ENCODE measurements at places on chromosomes 4 and X. TPM values are rescaled to one million over a fixed set of nuclear protein-coding genes. Genes with fewer than 3 reads are reported as not detected.

Gene VCX2
- not detected for total RNA-seq

Gene ITM2A
- total RNA-seq: 97.7 TPM

Gene ZNF674
- total RNA-seq: 7.3 TPM

Gene CENPVL1
- total RNA-seq: not detected

Gene LDB2
- total RNA-seq: 268 TPM

Gene GRIA2
- 0.13 TPM for total RNA-seq

Gene KLHL15
- total RNA-seq: 5.6 TPM

Gene GLOD5
- total RNA-seq: not detected

Gene GDPD2
- total RNA-seq: 0.13 TPM

Gene AR
- total RNA-seq: 20.2 TPM

Gene CXCR3
- 0.54 TPM for total RNA-seq

Gene HMGN5
- total RNA-seq: 5.1 TPM

Gene BMX
- total RNA-seq: 0.74 TPM

GRCh38 chr4:78581618-78582017 lies 30.0 kb downstream of the ANXA3 start:
- peaks cover 14% of the 10 kb centered on the region for H3K36me3 ChIP-seq
- no peaks in the 10 kb centered on the region for H3K27me3 ChIP-seq
- H3K27ac ChIP-seq: no peak overlapping the region
- no peak for DNase-seq
- H3K4me1 ChIP-seq: peaks cover 2% of the 10 kb centered on the region

GRCh38 chr4:136873555-136873954 lies 658.7 kb downstream of the PCDH18 start:
- no peak overlapping the region for H3K27ac ChIP-seq
- H3K4me3 ChIP-seq: no peak overlapping the region
- no peak for DNase-seq

DNA sequence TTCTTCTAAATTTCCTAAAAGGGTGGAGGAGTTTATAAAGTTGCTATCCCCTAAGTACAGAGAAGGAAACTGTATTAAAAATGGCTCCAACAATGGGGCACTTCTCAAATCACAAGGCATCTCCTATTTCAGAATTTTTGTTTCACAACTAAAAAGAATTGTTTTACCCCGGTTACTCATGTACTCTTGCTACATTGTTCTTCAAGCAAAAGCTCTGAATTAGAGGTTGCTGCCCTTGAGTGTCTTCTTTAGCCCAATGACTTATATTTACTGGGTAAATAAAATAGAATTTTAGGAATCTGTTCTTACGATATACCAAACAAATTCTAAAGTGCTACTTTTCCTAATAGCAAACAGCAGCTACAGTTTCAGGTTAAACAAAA lies 67.5 kb downstream of the PPEF2 start:
- H3K27ac ChIP-seq: no peak overlapping the region
- H3K4me3 ChIP-seq: no peak overlapping the region
- H3K36me3 ChIP-seq: no peaks in the 10 kb centered on the region
- DNase-seq: no peak
- peaks cover 4% of the 10 kb centered on the region for H3K27me3 ChIP-seq

GRCh38 chr4:3832536-3833220 lies 66.5 kb downstream of the ADRA2C start:
- peaks cover 16% of the 10 kb centered on the region for H3K27me3 ChIP-seq
- peak overlapping the region; percentile 57 for H3K4me3 ChIP-seq
- H3K36me3 ChIP-seq: no peaks in the 10 kb centered on the region
- H3K4me1 ChIP-seq: no peaks in the 10 kb centered on the region
- no peak overlapping the region for H3K27ac ChIP-seq

DNA sequence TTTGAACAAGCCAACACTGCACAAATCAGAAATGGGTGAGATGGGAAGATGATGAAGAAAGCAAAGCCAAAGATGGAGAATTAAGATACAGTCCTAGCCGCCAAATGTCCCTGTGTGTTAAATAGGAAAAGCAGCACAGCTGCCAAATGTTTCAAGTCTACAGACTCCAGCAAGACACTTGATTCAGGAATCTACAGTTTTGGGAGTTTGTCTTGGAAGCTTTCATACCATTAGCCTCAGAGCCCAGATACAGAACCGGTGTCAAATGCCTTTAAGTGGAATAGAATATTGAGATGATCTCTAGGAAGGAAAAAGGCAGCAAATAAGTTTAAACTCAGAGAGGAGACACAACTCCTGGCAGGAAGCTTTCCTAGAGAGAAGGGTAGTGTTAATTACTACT lies 30.3 kb downstream of the OPHN1 start:
- H3K36me3 ChIP-seq: peaks cover 12% of the 10 kb centered on the region
- no peak overlapping the region for H3K27ac ChIP-seq
- no peak overlapping the region for H3K4me3 ChIP-seq

GRCh38 chrX:114619874-114620273 lies 36.0 kb downstream of the HTR2C start:
- no peaks in the 10 kb centered on the region for H3K4me1 ChIP-seq
- DNase-seq: peak; percentile 14
- no peaks in the 10 kb centered on the region for H3K36me3 ChIP-seq

DNA sequence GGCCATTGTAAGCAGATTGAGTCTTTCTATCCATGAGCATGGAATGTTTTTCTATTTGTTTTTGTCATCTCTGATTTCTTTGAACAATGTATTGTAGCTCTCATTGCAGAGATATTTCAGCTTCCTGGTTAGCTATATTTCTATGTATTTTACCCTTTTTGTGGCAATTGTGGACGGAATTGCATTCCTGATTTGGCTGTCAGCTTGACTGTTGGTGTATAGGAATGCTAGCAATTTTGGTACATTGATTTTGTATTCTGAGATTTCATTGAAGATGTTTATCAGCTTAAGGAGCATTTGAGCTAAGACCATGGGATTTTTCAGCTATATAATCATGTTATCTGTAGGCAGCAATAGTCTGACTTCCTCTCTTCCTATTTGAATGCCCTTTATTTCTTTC lies 154.6 kb downstream of the GUCY2F start:
- no peaks in the 10 kb centered on the region for H3K36me3 ChIP-seq
- no peaks in the 10 kb centered on the region for H3K4me1 ChIP-seq
- H3K4me3 ChIP-seq: no peak overlapping the region

- no peak overlapping the region for H3K27ac ChIP-seq
- peaks cover 2% of the 10 kb centered on the region for H3K27me3 ChIP-seq
- no peaks in the 10 kb centered on the region for H3K36me3 ChIP-seq
These were observed 2618.6 kb downstream of the ARAP2 start for GRCh38 chr4:33625748-33626147.

GRCh38 chrX:132533409-132533808 lies 44.6 kb upstream of the MBNL3 start:
- H3K36me3 ChIP-seq: no peaks in the 10 kb centered on the region
- DNase-seq: no peak
- H3K27ac ChIP-seq: no peak overlapping the region
- H3K4me3 ChIP-seq: no peak overlapping the region
- H3K4me1 ChIP-seq: no peaks in the 10 kb centered on the region

DNA sequence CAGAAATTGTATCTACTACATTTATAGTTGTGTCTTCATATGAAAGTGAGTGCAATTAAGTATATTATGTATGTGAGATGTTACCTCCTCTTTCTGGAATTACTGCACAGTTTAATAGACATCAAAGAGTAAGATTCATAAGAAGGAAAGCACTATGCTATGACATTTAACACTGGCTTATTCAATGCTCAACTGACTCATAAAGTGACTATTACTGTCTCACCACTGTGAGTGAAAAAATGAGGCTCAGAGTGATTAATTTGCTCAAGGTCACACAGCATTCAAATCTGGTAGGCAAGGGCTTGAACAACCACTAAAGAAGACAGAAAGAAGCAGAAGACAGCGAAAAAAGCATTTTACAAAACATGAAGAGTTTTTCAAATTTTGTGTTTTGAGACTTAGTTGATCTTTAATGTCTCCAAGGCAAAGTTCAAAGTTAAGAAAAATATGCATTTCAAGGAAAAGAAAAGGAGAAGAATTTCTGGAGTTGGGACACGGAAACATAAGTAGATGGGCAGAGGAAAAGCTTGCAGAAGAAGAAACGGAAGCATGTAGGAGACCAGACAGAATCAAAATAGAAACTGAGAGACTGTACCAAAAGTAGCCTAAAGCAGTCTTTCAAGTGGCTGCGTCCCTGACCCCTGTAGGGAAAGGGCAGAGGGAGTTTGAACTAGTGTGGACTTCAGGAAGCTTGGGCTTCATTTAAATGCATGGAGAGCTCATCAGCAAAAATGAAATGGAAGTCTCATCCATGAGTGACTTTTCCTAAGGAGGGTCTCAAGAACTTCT lies 66.3 kb downstream of the KCNIP4 start:
- no peak overlapping the region for H3K27ac ChIP-seq
- no peaks in the 10 kb centered on the region for H3K36me3 ChIP-seq
- H3K4me3 ChIP-seq: no peak overlapping the region
- peaks cover 3% of the 10 kb centered on the region for H3K27me3 ChIP-seq

DNA sequence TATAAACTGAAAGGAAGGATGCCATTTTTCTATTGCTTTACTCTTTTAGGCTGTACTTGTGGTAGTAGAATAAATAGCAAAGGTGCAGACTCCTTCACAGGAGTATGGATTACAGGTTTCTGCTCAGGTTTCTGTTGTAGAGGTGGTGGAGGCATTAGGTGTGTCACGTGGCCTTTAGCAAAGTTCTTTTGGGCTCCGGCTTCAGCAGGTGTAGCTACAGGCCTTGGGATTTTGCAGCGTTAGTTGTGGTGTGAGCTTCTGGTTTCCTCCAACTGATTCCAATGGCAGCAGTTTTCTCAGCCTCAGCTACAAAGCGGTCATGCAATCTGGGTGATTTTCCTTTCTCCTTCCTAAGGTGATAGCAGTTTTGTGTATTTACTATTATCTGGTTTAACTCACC lies 255.8 kb upstream of the GK2 start:
- H3K27ac ChIP-seq: no peak overlapping the region
- peaks cover 3% of the 10 kb centered on the region for H3K27me3 ChIP-seq
- H3K4me3 ChIP-seq: no peak overlapping the region
- no peaks in the 10 kb centered on the region for H3K4me1 ChIP-seq

GRCh38 chr4:9937078-9937477 lies 84.2 kb downstream of the SLC2A9 start:
- H3K27me3 ChIP-seq: no peaks in the 10 kb centered on the region
- H3K36me3 ChIP-seq: no peaks in the 10 kb centered on the region
- H3K27ac ChIP-seq: no peak overlapping the region
- no peaks in the 10 kb centered on the region for H3K4me1 ChIP-seq
- no peak for DNase-seq

DNA sequence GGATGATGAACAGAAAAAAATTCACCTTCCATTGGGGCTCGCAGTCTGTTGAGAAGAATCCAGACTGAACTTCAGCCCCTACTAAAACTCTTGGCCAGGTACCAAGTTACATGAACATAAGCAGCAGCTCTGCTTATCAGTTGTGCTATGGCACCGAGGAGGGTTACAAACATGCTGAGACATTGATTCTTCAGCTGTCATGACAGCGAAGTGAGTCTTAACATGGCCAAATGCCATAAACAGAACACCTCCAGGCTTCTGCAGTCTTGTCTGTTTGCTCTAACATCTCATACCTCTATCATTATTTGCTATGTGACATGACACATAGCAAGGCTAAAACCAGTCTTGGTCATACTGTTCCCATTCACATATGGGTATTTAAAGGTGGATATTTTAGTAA lies 521.5 kb downstream of the GRID2 start:
- DNase-seq: no peak
- no peak overlapping the region for H3K27ac ChIP-seq
- H3K4me3 ChIP-seq: no peak overlapping the region

- H3K4me1 ChIP-seq: no peaks in the 10 kb centered on the region
- no peak overlapping the region for H3K4me3 ChIP-seq
- DNase-seq: no peak
- no peaks in the 10 kb centered on the region for H3K27me3 ChIP-seq
These were observed 1074.2 kb downstream of the STIM2 start for GRCh38 chr4:27934871-27935270.

DNA sequence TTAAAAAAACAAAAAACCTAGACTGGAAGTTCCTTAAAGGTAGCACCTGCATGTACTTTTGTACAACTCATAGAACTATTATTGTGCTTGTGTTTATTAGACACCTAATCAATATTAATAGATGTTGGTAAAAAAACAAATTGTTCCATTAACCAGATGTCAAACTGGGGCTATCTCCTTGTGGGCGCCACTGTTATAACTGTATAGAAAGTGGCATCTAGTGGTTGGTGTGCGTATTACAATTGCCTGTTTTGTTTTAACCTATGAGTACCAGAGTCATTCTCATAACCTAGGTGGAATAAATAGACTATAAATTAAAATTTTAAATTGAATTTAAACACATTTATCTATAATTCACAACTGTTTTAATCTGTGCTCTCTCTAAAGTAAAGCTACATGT lies 97.4 kb downstream of the COL4A5 start:
- H3K27me3 ChIP-seq: no peaks in the 10 kb centered on the region
- no peak overlapping the region for H3K27ac ChIP-seq
- peak; percentile 24 for DNase-seq
- H3K4me1 ChIP-seq: no peaks in the 10 kb centered on the region
- no peak overlapping the region for H3K4me3 ChIP-seq

DNA sequence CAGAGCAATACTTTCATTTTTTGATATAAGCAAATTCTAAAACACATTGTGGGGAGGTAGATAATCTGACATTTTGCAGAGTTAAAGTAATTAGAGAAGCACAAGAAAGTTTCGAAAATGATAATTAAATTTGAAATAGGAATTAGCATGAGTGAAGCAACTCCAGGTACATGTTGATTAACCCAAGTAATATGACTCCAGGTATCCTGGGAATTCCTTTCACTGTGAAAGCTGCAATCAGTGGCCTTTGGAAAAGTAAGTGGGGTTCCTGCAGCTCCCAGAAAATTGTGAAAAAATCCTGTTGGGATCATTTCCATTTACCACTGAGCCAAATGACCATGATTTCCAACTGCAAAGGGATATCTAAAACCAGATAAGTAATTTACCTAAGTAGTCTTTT lies 26.0 kb upstream of the CXCL2 start:
- DNase-seq: no peak
- H3K4me1 ChIP-seq: no peaks in the 10 kb centered on the region
- H3K27me3 ChIP-seq: no peaks in the 10 kb centered on the region
- H3K36me3 ChIP-seq: no peaks in the 10 kb centered on the region

- no peak overlapping the region for H3K27ac ChIP-seq
- H3K36me3 ChIP-seq: no peaks in the 10 kb centered on the region
- H3K4me3 ChIP-seq: no peak overlapping the region
- H3K4me1 ChIP-seq: peaks cover 15% of the 10 kb centered on the region
- no peak for DNase-seq
These were observed 51.5 kb upstream of the TBC1D9 start for GRCh38 chr4:140807491-140808252.

DNA sequence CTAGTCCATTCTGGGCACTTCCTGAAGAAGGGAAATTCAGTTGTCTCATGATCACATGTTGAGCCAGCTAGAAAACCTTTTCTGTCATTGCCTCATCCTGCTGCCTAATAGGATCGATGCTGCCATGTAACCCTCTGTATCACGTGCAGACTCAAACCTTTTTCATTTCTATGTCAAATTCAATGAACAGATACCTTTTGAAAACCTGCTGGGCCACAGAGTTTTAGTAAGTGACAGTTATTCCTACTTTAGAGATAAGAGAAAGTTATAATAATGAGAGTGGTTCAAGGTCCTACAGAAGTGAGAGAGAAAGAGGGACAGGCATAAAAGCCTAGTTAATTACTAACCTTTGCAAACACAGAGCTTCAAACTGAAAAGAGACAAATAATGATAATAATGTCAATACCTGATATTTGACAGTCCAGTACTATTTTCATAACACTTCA lies 46.0 kb downstream of the MAOA start:
- no peak overlapping the region for H3K4me3 ChIP-seq
- H3K27ac ChIP-seq: no peak overlapping the region
- DNase-seq: no peak
- no peaks in the 10 kb centered on the region for H3K27me3 ChIP-seq
